RCC 7860 (cell line): ENCODE measurements at places on chromosomes 12 and 14.
A peak's percentile ranks its signal among the peaks of the same experiment; 100 is the strongest.

DNA sequence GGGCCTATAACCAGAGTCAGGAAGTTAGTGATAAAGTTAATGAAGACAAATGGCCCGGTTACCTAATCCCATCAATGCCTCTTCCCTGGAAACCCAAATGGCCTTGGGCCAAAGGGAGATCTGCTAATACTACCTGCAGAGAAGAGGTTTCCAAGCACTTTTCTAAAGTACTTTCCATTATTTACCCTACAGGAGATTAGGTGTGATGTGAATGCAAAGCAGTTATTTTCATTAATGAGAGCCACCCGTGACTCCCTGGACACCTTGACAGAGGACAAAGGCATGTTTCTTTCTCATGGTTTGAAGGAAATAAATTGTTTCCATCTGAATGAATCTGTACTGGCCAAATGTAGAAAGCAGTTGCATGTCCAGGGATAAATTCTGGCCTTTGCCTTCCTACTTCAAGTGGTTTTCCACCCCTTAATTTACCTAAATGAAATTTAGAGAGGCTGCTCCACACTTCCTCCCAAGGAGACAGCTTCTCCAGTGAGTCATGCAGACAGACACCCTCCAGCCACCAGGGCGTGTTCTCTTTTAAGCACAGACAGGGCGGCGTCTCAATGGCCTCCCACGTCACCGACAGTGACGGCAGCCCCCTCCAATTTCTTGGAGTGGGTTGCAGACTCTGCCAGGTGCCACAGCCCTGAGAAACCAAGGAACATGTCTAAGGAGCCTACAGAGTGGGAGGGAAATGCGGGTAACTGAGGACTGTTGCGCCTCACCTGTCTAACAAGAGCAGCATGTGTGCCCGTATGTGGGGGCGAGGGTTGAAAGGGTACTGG is 43.9 kb upstream of the GNPNAT1 start:
- DNase-seq: peak; percentile 20

DNA sequence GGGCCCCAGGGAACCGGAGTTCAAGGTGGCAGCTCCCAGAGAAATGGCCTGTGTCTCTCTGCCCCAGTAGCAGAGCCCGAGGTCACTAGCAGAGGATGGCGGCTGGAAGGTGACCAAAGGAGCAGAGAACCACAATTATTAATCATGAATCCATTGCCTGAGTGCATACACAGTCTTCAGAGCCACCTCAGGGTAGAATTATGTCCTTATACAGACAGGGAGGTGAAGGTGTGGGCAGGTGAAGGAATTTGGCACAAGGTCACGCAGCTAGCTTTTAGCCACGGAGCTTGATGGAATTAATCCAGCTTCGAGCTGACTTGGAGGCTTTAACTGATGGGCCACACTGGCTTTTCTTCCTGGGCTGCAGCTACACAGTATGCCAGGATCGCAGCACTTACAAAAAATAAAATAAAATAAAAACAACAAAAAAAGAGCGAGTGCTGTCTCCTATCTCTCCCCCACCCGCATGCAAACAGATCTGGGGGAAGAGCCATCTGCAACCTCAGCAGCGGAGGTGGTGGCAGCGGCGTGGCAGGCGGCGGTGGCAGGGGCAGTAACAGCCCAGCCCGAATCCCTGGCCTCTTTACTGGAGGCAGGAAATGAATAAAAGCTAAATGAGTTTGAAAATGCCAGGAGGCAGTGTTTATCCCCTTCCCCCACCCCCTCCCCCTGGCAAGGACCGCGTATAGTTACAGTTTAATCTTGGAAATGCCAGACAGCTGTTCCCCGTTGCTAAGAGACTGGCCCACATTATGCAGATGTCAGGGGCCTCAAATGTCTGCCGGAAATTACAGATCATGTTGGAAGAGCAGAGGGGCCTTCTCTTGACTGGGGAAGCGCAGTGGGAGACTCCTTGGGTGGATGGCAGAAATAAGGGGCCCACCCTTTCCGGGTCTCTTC is 93.5 kb downstream of the LRRC74A start:
- DNase-seq: peak; percentile 86

DNA sequence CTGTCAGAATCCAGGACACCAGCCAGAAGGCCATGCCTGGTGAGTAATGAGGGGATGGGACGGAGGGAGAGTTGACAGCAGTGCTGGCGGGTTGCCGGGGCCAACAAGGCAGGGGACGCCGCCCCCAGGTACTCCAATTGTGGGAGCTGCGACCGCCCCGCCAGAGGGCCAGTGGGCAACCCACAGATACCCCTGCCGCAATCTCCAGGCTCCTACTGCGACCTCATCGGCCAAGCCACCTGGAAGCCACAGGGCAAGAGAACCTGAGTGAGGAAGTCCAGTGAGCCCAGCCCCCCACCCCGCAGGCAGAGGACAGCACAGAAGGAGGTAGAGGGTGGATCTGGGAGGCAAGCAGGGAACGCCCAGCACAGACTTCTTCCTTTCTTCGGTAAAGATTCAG is 103.0 kb downstream of the RIMBP2 start:
- DNase-seq: no peak

DNA sequence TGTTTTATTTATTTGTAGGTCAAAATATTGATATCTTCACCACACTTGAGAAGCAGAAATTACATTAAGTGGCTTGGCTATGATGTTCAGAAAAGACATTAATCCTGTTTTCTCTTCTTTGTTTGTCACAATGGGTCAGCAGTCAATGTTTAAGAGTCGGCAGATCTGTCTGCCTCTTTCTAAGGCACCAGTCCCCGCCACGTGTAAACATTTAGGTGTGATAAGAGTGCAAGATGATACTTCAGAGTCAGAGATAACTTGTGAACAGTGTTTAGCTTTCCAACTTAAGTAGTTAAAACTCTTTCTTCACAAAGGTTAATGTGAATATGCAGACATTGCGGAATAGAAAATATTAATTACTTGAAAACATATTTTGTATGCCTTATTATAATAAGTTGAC is 160.9 kb downstream of the OTOGL start:
- no peak for DNase-seq

GRCh38 chr14:97057238-97058073 is 260.3 kb downstream of the VRK1 start:
- DNase-seq: no peak

GRCh38 chr14:76490735-76491134 is 114.8 kb downstream of the ESRRB start:
- DNase-seq: no peak

GRCh38 chr12:56699020-56699661 is 11.1 kb upstream of the PTGES3 start:
- DNase-seq: no peak

- DNase-seq: no peak
Measured at GRCh38 chr12:89943463-89943862, 234.8 kb upstream of the ATP2B1 start.

GRCh38 chr12:42109031-42109430 is 35.6 kb downstream of the GXYLT1 start:
- no peak for DNase-seq

- DNase-seq: no peak
Measured at GRCh38 chr12:131619736-131620506, 91.0 kb upstream of the SFSWAP start.

GRCh38 chr12:104654665-104655609 is 198.2 kb downstream of the CHST11 start:
- DNase-seq: no peak

GRCh38 chr12:32240162-32240561 is 133.5 kb downstream of the BICD1 start:
- DNase-seq: peak; percentile 12

GRCh38 chr12:120056739-120057138 is 59.8 kb downstream of the RAB35 start:
- DNase-seq: no peak

- DNase-seq: no peak
Measured at GRCh38 chr14:80992580-80992979, 37.2 kb downstream of the TSHR start.

- DNase-seq: no peak
Measured at GRCh38 chr14:97311411-97311810, 514.2 kb downstream of the VRK1 start.

- DNase-seq: peak; percentile 3
Measured at GRCh38 chr14:21917699-21918436, 244.2 kb upstream of the OR4E1 start.

DNA sequence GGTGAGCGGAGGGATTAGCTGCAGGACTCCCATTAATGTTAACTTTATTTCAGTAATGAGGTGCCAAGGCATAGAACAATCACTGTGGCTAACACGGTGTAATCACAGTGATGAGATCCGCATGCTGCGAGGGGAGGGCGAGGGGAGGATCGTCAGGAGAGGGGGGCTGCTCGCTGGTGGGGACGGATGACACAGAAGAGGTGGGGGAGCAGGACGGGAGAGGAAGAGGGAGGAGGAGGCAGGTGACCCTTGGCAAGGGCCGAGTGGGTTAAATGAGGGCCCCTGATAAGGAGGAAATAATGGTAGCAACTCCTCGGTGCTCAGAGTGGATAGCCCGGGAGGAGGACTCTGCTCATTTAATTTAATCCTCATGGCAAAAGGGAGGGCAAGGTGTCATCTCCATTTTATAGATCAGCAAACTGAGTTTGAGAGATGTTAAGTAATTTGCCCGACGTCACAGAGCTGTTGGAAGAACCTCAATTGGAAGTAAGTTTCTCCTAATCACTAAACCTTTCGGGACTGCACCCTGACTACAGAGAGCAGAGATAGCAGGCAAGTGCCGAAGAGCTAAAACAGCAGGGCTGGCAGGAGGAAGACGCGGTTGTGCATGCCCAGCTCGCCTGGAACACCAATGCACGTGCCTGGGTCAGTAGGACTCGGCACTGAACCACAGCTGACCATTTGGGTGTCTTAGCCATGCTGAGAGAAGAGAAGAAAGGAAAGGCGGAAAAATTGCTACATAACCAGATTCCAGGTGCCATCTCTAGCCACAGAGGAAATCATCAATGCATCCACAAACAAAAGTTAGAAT is 43.0 kb downstream of the SPRING1 start:
- DNase-seq: no peak

DNA sequence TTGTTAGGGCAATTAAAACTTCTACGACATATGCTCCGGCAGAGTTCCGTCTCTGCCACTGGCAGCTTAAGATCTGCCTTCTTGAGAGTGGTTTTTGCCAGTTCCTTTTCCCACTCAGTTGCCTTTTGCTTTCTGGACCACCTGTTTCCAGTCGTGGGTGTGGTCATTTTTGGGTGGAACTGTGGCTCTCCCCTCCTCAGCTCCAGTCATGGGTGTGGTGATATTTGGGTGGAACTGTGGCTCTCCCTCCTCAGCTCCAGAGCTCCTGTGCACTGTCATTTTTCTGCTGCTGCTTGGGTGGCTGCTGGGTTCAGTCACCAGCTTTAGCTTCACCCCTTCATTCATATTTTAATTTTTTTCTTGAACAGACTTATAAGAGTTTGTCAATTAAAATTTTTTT is 25.3 kb downstream of the WDR20 start:
- no peak for DNase-seq

DNA sequence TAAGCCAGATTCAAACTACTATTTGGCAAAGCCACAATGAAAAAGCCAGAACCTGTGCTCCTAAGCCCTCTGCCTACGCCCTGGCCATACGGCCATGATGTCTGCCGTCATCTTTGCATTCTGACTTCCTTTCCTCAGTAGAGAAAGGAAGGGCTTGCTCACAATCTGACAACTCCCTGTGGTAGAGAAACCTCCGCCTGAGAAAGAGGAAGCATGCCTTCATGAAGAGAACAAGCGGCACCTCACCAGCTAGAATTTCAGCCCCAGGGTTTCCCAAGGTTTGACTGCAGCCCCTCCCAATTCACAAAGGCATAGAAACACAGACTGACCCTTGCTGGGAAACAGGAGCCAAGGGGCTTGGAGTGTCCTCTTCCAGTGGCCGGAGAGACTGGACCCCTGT is 25.7 kb downstream of the TEP1 start:
- no peak for DNase-seq

GRCh38 chr12:26271889-26272492 is 76.6 kb downstream of the SSPN start:
- DNase-seq: peak; percentile 79

- peak; percentile 69 for DNase-seq
Measured at GRCh38 chr12:64759035-64759894, at the start of gene GNS. Gene GNS, minus strand, starts transcription at chr12:64759406. Its CDS starts 130 bp downstream, at chr12:64759276.
